NCI-H2081 treated with DMSO at 0.1 percent for 48 hours (cell line): ENCODE measurements at places on chromosomes 5 and 9.

- DNase-seq: peak; percentile 82
Observed at GRCh38 chr5:139560752-139561654, at the start of gene UBE2D2. Gene UBE2D2, plus strand, starts transcription at chr5:139561339. Its CDS starts 453 bp downstream, at chr5:139561792.

GRCh38 chr9:128214571-128215490 is 11.7 kb downstream of the DNM1 start:
- no peak for DNase-seq

- no peak for DNase-seq
Observed at GRCh38 chr9:27483576-27483975, 40.5 kb upstream of the IFNK start.

DNA sequence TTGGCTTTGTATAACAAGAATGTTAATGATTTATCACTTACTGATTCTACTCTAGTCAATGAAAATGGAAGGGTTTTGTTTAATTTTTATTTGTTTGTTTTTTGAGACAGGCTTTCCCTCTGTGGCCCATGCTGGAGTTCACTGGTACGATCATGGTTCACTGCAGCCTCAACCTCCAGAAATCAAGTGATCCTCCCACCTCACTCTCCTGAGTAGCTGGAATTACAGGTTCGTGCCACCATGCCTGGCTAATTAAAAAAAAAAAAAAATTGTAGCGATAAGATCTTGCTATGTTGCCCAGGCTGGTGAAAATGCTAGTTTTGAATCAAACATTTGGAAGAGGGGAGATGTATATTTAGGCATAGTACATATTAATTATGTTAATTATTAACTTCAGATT is 209.4 kb downstream of the NFIB start:
- no peak for DNase-seq

- DNase-seq: no peak
Observed at GRCh38 chr9:129209109-129209508, 31.0 kb upstream of the IER5L start.

- no peak for DNase-seq
Observed at GRCh38 chr9:79233542-79233941, 338.2 kb upstream of the TLE4 start.

- DNase-seq: no peak
Observed at GRCh38 chr5:161846746-161847145, 1.2 kb upstream of the GABRA1 start.

DNA sequence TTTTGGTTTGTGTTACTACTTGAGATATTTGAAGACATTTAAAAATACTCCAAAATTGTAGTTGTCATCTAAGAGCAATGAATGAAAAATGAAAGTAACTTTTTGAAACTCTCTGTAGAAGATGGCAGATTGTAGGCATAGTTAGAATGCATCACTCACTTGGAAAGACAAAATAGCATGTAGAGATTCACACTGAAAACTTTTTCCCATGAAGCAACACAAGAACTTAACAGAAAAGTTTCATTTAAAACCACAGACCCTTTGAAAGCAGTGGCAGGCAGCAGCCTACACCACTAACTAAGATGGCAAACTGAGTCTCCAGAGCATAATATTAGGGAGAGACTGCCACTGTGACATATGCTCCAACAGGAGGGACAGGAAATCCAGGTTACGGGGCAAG is 18.9 kb upstream of the FAM174A start:
- no peak for DNase-seq

GRCh38 chr9:26551451-26551850 is 341.2 kb downstream of the CAAP1 start:
- no peak for DNase-seq

- DNase-seq: peak; percentile 89
Observed at GRCh38 chr9:96139592-96140295, 162.2 kb downstream of the HSD17B3 start.

DNA sequence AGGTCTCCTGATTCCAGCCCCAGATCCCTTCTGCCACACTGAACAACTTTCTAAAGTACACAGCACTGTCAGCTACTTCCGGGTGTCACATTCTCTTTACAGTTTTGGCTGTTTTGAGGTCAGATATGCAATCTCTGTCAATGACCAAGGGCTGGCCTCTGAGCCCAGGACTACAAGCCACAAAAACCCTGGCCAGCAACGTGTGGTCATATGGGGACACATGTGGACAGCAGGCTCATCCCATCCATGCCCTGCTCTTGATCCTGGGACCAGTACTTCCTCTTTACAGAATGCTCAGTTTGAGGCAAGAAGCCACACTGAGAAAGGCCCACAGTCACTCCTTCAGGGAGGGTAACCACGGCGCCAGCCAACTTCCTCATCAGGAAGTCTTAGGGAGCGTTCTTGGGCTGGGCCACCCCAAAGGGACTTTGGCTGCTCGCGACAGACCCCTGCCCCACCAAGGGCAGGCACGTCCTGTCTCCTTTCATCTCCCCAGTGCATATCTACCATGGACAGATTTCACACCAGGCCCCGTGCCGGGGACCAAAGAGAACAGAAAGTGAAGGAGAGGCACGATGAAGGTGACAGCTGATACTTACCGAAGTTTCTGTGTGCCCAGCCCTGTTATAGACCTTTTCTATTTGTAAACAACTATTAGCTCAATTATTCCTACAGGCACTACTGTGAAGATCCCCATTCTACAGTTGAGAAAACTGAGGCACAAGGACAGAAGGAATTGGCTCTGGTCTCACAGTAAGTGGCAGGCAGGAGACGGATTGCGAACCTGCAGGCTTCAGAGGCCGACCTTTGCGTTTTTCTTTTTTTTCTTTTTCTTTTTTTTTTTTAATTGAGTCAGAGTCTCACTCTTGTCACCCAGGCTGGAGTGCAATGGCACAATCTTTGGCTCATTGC is 37.3 kb downstream of the STK10 start:
- DNase-seq: no peak

- no peak for DNase-seq
Observed at GRCh38 chr9:3719286-3719685, 193.5 kb upstream of the RFX3 start.

GRCh38 chr5:50547303-50547702 is 106.2 kb upstream of the EMB start:
- no peak for DNase-seq

DNA sequence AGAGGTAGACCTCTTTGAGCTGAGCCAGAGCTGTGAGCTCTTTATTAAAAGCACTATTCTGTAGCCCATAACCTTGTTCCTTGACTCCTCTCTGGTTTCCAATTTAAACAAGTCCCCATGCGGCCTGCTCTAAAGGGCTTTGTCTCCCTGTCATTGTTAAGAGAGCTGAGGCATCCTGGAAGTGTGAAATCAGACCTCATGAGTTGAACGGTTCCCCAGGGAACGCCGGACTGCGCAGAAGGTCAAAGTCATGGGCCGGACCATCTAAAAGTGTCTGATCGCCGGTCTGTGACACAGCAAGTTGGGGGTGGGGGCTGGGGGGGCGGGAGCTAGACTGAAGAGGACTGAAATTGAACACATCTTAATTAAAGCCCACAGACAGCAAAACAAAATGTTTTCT is 265.8 kb downstream of the SLF1 start:
- no peak for DNase-seq

- no peak for DNase-seq
Observed at GRCh38 chr5:136075466-136075891, 46.7 kb downstream of the TGFBI start.
